ENCODE measurements at places on chromosomes 6 and 20. TPM values are rescaled to one million over a fixed set of nuclear protein-coding genes. Genes with fewer than 3 reads are reported as not detected.

ARMC12 gene
- 1.1 TPM for total RNA-seq

DDO gene
- not detected for total RNA-seq

DNA sequence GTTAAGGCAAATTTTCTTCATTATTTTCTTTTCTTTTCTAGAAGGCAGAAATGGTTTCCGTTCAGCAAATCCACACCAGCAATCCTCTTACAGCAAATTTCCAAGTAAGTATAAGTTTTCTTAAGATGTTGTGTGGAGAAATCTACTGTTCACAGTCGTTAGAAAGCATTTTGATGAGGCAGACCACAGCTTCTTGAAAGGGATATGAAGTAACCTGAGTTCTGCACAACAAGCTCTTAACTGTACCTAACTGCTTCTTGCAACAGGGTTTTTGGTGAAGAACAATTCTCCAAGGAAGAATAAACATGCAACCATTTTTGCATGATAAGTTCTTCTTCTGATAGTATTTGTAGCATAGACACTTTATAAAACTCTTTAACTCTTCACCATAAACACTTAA is 45.3 kb upstream of the STXBP5 start:
- H3K36me3 ChIP-seq: no peaks in the 10 kb centered on the region
- H3K4me3 ChIP-seq: no peak overlapping the region
- DNase-seq: no peak
- no peak overlapping the region for H3K27ac ChIP-seq
- peaks cover 4% of the 10 kb centered on the region for H3K27me3 ChIP-seq
- no peaks in the 10 kb centered on the region for H3K4me1 ChIP-seq

GRCh38 chr6:75219263-75219662 is 13.4 kb upstream of the COL12A1 start:
- H3K4me1 ChIP-seq: no peaks in the 10 kb centered on the region
- no peak for DNase-seq
- H3K27me3 ChIP-seq: peaks cover 13% of the 10 kb centered on the region
- H3K4me3 ChIP-seq: no peak overlapping the region

DNA sequence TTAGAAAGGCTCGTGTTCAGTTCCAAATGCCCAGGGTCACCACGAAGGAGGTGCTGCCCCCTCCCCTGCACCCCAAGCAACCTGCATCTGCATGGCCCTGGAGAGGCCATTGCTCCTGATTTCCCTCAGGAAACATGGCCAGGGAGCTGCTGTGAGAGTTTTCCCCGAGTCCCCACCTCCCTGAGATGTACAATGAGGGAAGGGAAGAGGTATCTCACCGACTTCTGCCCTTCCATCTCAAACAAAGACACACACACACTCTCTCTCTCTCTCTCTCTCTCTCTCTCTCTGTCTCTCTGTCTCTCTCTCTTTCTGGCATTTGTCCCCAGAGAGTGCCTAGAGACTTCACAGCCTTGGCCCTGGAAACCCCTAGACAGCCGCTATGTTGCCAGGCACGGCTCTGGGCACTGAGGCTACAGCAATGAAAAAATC is 120.4 kb downstream of the MRPL14 start:
- peaks cover 18% of the 10 kb centered on the region for H3K4me1 ChIP-seq
- no peaks in the 10 kb centered on the region for H3K36me3 ChIP-seq
- H3K27me3 ChIP-seq: no peaks in the 10 kb centered on the region

DNA sequence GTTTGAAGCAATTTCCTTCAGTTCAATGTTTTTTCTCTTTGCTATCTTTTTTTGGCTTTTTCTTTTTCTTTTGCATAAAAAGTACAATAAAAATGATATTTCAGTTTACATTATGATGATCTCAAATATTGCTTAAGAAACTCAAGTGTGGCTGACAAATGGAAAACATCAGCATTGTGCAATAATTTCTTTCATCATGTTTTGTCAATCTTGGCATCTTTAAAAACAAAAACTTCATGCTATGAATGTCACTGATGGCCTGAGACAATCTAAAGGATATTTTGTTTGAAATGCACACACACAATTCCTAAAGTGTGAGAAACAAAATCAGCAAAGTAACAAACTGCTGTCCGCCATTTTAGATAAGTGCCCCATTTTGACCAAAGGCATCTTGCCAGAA is 13.9 kb upstream of the MTCL3 start:
- no peak overlapping the region for H3K4me3 ChIP-seq
- no peak overlapping the region for H3K27ac ChIP-seq
- H3K27me3 ChIP-seq: no peaks in the 10 kb centered on the region
- DNase-seq: no peak
- H3K36me3 ChIP-seq: no peaks in the 10 kb centered on the region

DNA sequence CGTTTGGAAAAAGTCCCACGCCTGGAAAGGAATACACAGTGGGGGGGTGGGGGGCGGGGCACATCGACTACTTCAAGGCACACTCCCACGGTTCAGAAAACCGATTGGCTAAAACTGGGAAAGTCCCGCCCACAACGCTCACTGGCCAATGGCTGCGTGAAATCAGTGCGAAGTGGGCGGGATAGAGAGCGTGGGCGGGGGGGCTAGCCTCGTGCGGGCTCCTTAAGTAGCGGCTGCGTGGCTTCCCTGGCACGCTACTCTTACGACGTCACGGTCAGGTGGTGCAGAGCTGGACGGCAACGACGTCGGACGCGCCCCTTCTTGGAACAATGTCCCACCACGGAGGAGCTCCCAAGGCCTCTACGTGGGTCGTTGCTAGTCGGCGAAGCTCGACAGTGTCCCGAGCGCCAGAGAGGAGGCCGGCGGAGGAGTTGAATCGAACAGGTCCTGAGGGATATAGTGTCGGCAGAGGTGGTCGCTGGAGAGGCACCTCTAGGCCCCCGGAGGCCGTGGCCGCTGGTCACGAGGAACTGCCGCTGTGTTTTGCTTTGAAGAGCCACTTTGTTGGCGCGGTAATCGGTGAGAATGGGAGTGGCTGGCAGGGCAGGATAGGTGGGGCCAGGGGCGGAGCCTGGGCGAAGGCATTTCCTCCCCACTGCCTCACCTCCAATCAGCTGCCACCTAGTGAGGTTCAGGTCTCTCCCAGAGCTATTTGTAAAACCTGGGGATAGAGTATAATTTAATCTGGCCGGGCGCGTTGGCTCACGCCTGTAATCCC is at the start of gene DDX43:
TSS of gene DDX43 (plus strand) at position 252 of the 778 bp plus-strand sequence. CDS start at position 330, 78 bp downstream.
- peak within 1 kb of the TSS; percentile 17 for H3K4me3 ChIP-seq
- peak; percentile 71 for DNase-seq
- no peaks in the 10 kb centered on the region for H3K27me3 ChIP-seq

DNA sequence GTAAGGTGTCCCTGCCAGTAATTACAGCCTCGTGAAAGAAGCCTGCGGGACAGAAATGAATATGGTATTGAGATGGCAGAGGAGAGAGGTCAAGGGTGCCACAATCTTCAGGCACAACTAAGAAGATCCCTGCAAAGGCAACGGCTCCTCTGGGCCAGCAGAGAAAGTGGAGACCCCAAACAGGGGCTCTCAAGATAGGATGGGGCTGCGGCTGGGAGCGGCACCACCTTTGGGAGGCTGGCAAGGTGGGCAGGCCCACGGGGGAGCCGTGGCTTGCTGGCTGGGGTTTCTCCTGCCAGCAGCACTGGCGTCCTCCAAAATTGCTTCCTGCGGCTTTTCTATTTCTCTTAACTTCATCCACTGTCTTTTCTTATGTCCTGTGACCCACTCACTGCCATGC is 183.6 kb upstream of the QKI start:
- DNase-seq: no peak
- no peak overlapping the region for H3K27ac ChIP-seq
- no peaks in the 10 kb centered on the region for H3K36me3 ChIP-seq
- no peaks in the 10 kb centered on the region for H3K27me3 ChIP-seq

Measured in B cell (primary cell).